ENCODE measurements at places on chromosomes 7 and 10.

GRCh38 chr7:157832006-157832405, 495.2 kb downstream of the DNAJB6 start:
- no peak for DNase-seq

GRCh38 chr7:103037476-103037822, 37.1 kb downstream of the FBXL13 start:
- no peak for DNase-seq

GRCh38 chr10:100045592-100045991, 35.8 kb upstream of the DNMBP start:
- no peak for DNase-seq

DNA sequence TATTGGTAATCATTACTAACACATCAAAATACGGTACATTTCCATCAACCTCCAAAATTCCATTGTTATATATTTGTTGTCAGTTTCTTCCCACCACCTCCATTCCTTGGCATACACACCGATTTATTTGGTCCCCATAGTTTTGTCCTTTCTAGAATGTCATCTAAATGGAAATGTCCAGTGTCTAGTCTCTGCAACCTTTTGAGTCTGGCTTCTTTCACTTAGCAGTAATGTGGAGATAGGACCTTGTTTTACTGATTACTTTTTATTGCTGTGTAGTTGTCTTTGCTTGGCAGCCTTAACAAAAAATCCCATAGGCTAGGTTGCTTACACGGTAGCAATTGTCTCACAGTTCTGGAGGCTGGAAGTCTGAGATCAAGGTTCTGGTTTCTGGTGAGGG, 22.5 kb downstream of the TRRAP start:
- DNase-seq: no peak

- DNase-seq: no peak
Observed at GRCh38 chr7:142540371-142540770, 208.9 kb upstream of the PRSS1 start.

- no peak for DNase-seq
Observed at GRCh38 chr10:77686096-77686495, 48.5 kb upstream of the KCNMA1 start.

GRCh38 chr10:103504181-103504783, 10.8 kb downstream of the NEURL1 start:
- DNase-seq: peak; percentile 81

GRCh38 chr7:17951742-17952254, 11.5 kb upstream of the SNX13 start:
- no peak for DNase-seq

- peak; percentile 71 for DNase-seq
Observed at GRCh38 chr10:30413996-30414576, 19.9 kb upstream of the MAP3K8 start.

DNA sequence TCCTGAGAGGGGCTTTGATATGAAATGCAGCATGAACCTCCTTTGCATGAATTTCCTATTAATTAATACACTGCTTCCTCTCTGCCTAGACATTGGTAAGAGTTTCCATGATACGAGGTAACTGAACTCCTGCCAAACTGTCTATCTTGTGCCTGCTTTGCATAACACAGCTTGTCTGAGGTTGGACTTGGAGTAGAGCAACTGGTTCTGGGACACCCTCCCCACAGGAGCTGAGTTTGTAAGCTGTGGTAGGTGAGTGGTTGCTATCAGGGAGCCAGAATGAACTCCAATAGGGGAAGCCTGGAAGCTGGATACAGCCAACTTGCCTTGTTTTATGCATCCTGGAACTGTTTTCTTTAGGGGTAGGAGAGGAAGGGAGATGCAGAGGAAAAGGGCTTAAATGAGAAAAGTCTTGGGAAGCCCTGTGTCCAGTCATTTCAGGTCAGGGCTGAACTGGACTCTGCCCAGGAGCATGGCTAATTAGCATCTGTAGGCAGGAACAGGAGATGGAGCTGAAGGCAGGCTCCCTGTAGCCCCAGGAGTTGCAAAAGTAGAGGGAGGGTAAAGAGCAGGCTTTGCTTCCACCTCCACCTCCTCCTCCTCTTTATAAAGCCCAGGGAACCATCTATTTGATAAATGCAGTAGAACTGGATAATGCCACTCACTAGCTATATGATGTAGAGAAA, 73.2 kb upstream of the GPR158 start:
- DNase-seq: no peak

- no peak for DNase-seq
Observed at GRCh38 chr10:22662733-22663330, 51.5 kb downstream of the PIP4K2A start.

- DNase-seq: no peak
Observed at GRCh38 chr7:102321351-102322201, 34.7 kb downstream of the SPDYE6 start.

DNA sequence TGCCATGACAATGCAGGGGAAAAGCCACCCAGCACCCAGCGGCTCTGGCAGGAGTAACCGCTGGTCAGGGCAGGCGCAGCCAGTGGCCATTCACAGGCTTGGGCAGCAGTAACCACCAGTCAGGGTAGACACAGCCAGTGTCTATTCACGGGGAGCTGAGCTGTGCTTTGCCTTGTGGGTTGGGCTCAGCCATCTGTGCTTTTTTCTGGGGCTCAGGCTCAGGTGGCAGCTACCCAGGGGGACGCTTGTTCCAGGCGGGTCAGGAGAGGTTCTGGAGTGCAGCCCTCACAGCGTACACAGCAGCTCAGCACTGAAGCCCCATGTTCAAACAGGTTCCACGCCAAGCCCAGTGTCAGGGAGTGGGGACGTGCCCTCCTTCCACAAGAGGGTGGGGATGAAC, 28.5 kb downstream of the FOXL3 start:
- no peak for DNase-seq

DNA sequence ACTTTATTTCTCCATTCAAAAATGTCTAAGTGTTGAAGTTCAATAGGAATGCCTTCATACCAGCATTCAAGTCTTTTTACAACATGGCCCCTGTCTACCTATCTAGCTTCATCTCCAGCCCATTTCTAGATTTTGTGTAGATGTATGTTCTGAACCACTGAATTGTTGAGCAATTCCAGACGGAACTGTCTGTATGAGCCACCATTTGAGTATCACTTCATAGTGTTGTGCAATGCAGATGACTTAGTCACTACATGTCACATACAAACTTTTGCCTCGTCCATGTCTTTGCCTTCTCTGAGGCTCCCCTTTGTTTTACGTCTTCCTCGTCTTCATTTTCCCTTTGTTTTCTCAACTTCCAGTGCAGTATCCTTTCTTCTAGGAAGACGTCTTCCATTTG, 118.1 kb downstream of the INHBA start:
- DNase-seq: no peak

- peak; percentile 68 for DNase-seq
Observed at GRCh38 chr7:46315891-46316290, 394.8 kb upstream of the IGFBP3 start.

Measured in fibroblast of upper back skin (primary cell).